ENCODE measurements at places on chromosomes 3 and 15.

GRCh38 chr3:125129512-125129997, 73.8 kb upstream of the HEG1 start:
- DNase-seq, result no peak

DNA sequence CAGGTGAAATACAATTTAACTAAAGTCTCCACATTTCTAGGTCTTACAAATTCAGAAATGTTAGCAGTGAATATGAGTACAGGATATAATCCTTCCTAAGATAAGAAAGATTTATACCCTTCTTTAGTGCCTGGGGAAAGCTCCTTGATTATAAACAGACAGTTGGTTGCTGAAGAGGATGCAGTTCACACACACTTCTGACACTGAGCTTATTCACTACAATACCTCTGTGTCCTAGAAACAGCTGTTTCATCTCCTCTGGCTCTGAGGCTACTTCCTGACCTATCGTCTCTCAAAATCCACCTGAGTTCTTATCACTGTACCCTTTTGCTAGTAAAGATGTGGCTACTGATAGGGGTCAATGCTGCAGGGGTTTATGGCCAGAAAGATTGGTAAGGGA, 57.1 kb downstream of the TP63 start:
- no peak for DNase-seq

- DNase-seq, result no peak
These were observed 19.7 kb downstream of the ALPK3 start for GRCh38 chr15:84836844-84837243.

DNA sequence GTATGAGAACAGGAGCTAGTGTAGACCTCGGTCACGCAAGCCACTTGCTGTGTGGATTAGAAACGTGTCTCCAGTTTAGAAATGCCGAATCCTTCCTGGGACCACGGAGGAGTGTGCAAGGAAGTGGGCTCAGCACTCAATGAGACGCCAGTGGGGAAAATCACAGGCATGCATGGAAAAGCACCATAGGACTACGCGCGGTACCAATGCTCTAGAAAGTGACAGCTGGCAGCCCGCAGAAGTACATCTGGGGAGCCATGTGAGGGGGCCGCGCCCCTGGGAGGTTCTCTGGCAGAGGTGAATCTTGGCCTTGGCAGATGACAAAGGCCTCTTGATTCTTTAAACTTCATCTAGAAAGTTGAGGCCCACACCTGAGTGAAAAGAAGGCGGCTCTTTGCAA, 99.3 kb downstream of the LRRK1 start:
- no peak for DNase-seq

GRCh38 chr3:81707996-81708395, 53.4 kb downstream of the GBE1 start:
- no peak for DNase-seq

DNA sequence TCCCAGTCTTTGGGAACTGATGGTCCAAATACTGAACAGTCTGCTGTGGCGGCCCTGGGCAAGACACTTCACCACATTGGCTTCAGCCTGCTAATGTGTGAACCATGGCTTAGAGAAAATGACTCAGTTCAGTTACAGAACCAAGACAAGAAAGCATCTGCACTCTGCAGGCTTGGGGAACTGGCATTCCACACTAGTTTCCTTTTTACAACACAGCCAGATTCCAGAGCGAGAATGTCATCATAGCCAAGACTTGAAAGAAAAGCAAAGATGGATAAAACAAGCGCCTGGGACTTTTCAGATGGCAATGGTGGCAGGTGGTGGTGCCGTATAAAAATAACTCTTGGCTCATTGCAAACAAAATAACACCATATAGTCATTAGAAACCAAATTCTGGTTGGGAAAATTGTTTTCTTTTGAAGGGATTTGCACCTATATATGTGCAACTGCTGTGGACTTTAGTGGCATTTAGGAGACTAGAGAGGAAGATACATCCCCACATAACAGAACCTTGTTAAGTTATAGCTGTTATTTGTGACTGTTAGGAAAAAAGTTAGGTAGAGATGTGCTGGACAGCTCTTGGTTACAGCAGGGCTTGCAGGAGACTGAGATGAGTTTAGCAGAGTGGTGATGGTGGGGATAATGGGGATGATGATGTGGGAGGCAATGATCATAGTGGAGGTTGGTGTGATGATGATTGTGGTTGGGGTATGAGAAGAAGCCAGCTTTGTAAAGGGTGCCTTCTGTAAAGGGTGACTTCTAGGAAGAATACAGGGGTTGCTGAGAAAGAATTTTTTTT, 273.6 kb downstream of the THRB start:
- DNase-seq, result no peak

GRCh38 chr3:127707851-127708411, 35.2 kb downstream of the ABTB1 start:
- no peak for DNase-seq

DNA sequence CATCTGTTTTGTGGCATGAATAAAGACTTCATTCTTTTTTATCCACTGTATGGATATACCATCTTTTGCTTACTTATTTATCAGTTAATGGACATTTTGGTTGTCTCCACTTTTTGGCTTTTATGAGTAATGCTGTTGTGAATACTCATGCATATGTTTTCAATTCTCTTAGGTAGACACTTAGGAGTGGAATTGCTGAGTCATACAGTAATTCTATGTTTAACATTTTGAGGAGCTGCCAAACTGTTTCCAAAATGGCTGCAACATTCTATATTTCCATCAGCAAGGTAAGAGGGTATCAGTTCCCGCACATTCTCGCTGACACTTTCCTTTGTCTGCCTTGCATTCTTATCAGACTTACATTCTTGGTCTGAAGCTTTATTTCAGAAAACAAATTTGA, 191.1 kb downstream of the WNT5A start:
- DNase-seq, result no peak

DNA sequence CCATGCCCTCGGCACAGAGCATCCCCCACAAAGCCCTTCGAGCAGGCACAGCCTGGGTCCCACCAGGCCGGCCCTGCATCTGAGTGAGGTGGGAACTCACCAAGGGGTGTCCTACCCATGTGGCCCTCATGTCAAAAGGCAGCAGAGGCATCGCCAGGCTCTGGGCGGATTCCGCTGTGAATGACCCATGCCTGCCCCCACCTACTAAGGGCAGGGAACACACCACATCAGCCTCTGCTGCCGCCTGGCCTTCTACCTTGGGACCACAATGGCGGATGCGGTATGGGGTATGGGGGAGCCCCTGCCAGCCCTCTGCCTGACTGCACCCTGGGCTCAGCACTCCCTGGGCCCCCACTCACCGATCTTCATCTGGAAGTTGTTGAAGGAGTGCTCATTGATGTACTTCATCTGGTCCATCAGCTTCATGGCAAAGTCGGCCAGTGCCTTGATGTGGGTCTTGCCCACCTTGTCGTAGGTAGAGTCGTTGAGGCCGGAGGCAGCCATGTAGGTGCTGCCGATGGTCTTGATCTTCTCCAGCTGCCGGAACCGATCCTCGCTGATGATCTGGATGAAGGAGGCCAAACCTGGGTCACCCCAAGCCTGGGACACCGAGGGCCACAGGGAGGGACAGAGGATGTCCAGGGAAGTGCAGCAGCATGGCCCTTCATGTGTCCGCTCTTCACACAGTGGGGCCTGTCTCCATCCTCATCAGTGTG, 87.8 kb downstream of the SEC22A start:
- DNase-seq, result no peak

GRCh38 chr15:25770618-25771337, 92.3 kb downstream of the ATP10A start:
- DNase-seq, result no peak

DNA sequence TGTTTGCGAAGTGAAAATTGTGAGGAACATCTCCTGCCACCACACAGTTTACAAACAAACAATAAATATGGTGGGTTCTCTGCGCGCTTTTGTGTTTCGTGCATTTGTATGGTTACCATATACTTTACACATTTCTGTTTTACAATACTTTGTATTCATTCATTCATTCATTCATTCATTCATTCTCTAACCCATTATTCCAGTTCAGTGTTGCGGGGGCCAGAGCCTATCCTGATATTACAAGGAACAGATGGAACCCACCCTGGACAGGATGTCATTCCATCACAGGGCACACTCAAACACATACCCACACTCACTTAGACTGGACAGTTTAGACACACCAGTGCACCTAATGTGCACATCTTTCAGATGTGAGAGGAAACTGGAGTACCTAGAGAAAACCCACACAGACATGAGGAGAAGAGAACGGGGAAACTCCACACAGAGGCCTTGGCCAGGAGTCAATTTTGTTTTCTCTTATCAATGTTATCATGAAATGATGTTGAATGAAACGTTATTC, 160.5 kb downstream of the FNDC3B start:
- no peak for DNase-seq

DNA sequence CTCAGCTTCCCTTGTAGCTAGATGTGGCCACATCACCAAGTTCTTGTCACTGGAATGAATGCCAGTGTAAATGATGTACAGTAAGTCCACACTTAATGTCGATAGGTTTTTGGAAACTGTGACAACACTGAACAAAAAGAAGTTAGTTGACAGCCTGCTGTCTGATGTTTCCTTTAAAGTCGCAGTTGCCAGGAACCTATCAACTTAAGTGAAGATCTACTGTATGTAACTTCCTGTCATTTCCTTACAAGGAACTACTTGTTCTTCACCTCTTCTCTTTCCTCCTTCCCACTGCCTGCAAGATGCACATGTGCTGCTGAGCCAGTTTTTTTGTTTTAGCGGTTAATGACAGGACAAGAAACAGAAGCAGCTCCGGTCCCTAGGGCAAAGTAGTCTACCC, 44.6 kb downstream of the HDGFL3 start:
- DNase-seq, result peak; percentile 22

- DNase-seq, result peak; percentile 59
These were observed 496.1 kb downstream of the FOXP1 start for GRCh38 chr3:71087143-71088018.

DNA sequence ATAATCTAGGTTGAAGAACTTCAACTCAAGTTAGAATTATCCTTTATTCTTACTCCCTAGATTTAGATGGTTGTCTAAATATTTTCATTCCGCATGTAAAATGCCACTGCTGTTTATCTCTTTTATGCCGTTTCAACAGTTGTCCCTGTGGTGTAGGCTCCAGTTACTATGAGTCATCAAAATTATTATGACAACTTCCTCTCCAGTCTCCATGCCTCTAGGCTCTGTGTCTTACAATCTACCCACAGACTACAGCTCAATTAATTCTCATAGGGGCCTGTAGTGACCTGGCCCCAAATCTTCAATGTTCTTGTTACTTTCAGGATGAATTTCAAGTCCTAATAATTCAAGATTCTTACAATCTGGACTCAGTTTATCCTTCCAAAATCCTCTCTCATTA, 105.8 kb upstream of the UNC13C start:
- DNase-seq, result no peak

DNA sequence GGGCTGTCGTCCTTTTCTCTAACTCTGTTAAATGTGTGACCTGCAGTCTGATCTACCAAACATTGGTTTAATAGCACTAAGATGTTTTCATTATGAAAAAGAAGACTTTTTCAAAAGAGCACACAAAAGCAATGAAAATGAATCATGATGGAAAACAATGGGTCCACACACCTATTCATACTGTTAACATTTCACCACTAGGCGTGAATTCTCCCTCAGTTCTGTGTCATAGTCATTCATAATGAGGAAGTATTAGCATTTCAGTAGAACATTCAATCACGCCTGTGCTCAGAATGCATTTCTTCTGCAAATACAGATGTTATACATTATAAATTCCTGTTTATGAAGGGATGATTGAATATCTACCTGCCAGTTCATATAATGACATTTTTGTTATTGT, 35.9 kb downstream of the EIF4E3 start:
- DNase-seq, result no peak

- no peak for DNase-seq
These were observed 19.0 kb upstream of the TSEN2 start for GRCh38 chr3:12465151-12465835.

GRCh38 chr3:29802057-29802456, 521.2 kb downstream of the RBMS3 start:
- DNase-seq, result no peak

GRCh38 chr3:32018757-32019564, 37.4 kb downstream of the ZNF860 start:
- no peak for DNase-seq

- DNase-seq, result no peak
These were observed 428.0 kb downstream of the RBMS3 start for GRCh38 chr3:29708884-29709283.

GRCh38 chr3:135310317-135310716, 515.3 kb downstream of the EPHB1 start:
- no peak for DNase-seq

DNA sequence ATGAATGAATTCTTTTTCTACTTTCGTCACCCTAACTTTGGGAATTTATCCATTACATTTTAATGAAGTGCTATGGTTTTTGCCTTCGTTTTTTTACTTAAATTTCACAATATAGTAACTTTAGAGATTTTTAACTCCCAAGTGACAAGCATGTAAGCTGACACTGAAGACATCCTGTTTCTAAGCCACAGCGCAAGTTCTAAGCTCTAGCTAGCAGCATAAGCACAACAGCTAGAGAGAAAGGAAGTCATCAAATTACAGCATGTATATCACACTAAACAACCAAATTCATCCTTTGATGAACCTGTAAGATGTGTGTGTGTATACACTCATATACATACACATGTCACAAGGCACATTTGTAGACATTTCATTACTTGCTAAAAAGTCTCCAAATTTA, 119.3 kb downstream of the P3H2 start:
- no peak for DNase-seq

DNA sequence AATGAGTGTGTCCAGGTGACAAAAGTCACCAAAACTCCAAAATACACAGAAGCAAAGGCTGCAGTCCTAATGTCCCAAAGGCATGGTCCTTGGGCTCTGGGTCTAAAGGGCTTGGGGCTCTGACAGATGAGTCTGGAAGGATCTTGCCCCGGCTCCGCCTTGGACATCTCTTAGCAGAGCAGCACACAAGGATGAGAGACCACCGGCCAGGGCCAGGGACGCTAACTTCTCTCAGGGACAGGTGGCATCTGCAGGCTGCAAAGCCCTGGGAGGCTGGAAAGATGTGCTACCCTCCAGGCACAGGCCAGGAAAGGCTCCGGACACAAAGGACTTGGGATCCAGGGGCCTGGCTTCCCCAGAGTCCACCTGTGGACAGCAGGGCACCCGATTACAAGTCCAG, 14.1 kb upstream of the SHISA5 start:
- no peak for DNase-seq

DNA sequence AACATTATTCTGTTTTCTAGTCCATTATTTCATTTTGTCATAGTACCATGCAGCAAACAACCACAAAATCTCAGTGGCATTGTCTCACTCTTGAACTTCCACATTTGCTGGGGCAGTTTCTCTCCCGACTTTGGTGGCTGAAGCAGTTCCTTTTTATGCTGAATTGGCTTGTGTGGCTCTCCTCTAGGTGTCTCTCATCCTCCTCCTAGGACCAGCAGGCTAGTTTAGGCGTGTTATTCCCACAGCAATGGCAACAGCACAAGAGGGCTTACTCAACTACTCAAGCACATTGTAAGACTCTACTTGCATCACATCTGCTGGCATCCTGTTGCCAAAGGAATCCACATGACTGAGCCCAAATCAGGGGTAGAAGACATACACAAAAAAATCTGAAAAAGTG, 201.8 kb upstream of the KCNH8 start:
- no peak for DNase-seq

- peak; percentile 22 for DNase-seq
These were observed 12.4 kb downstream of the RTF1 start for GRCh38 chr15:41429003-41429890.

Measured in activated CD4-positive, alpha-beta T cell treated with anti-CD3 and anti-CD28 coated beads, Interleukin-2, amount 10 ng/mL, durations not matched to agents 7 days and 5 days (primary cell).